ENCODE measurements at places on chromosomes 13 and 19.

GRCh38 chr13:90708128-90708527 is 639.4 kb upstream of the MIR17HG start:
- no peak for DNase-seq

DNA sequence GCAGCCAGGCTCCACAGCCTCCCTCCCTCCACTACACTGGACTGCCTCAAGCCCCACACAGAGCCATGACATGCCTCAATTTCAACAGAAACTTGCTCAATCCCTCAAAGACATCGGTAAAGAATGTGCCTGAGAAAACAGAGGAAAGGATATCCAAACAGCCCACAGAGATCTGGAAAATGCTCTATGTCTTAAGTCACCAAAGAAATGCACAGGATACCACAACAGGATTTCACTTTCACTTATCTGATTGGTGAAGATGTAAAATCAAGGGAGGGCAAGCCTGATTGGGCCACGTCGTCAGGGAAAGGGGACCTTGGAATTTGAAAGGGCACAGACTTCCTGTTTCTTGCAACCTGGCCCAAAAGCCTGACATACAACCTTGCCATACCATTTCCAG is 14.2 kb downstream of the CACNA1A start:
- DNase-seq, result no peak

GRCh38 chr13:83940742-83941141 is 58.5 kb upstream of the SLITRK1 start:
- no peak for DNase-seq

DNA sequence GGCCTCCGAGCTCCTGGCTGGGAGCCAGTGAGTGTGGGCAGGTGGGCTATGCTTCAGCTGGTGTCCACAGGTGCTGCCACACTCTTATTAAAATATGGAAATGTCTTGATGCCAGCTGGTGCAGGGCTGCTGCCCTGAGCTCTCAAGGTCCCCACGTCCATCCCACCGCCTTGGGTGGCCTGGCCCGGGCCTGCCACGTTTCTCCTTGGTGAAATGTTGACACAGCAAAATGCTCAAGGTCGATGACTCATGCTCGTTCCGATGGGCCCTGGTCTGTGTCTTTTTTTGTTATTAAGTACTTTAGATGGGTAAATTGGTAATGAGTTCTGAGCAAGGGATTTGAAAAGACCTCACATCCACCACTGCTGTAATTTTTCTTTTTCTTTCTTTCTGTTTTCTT is 524.7 kb downstream of the MYO16 start:
- no peak for DNase-seq

DNA sequence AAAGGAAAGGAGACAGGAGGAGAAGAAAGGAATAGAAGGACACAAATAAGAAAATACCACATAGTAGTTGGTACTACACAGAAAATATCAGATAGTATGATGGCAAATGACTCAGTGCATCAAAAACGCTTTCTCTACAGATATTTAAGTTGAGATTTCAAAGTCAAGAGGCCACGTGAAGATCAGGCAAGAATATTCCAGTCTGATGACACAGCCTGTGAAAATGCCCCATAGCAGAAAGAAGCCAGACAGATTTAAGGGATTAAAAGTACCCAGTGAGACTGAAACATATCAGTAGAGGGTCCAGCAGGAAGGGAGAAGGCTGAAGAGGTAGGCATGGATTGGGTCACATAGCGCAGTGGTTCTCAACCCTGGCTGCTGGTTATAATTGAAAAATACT is 113.7 kb downstream of the VWA8 start:
- no peak for DNase-seq

- DNase-seq, result peak; percentile 38
Measured at GRCh38 chr19:12000152-12000981, 35.1 kb downstream of the ZNF433 start.

- DNase-seq, result peak; percentile 64
Measured at GRCh38 chr19:35269438-35270117, 816 bp downstream of the USF2 start.

- no peak for DNase-seq
Measured at GRCh38 chr13:60494296-60494695, 97.3 kb downstream of the TDRD3 start.

DNA sequence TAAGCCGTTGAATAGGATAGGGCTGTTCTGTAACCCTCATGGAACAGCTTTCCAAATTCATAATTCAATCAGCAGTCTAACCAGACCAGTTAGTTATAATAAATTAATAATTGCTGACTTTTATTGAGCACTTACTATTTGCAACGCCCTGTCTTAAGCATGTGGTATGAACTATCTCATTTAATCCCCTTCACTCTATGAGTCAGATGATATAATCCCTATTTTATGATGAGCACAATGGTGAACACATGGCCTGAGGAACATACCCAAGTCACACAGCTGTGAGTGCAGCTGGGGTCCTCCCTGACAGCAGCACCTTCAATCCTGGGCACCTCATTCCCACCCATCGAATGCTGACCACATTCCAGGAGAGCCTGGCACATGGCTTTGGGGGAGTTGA is 28.0 kb upstream of the SACS start:
- DNase-seq, result no peak

DNA sequence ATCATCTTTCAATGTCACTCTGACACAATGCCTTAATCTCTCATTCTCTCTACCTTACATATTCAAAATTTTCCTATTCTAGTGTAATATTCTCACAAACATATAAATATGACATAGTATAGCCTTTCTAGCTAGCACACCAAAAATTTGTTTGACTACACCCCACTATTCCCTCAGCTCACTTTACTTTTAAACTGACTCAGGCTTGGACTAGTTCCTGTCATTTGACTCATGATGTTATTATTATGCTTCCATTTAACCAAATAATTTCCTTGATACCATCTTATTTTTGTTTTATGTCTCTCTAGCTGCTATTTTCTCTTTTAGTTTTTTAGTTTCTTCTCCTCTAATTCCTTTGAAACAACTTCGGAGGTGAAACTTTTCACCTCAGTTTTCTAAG is 1745.6 kb upstream of the PCDH20 start:
- DNase-seq, result no peak

GRCh38 chr19:8148410-8149260 is 757 bp downstream of the FBN3 start:
- DNase-seq, result no peak

DNA sequence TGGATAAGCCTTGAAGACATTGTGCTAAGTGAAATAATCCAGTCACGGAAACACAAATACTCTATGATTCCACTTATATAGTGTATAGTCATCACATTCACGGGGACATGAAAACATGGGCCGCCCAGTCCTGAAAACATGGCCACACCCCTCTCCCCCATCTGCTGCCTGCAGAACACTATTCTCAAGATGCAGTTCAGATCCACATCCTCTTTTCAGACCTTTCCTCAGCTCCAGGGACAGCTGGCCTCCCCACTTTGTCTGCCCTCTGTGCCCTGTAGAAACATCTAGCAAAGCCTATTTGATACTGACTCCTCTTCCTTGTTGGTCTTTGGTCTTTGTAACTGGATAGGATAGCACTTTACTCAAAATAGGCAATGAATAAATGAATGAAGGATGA is 8.3 kb downstream of the RFX2 start:
- no peak for DNase-seq

- no peak for DNase-seq
Measured at GRCh38 chr19:48350856-48351255, 12.9 kb downstream of the TMEM143 start.

DNA sequence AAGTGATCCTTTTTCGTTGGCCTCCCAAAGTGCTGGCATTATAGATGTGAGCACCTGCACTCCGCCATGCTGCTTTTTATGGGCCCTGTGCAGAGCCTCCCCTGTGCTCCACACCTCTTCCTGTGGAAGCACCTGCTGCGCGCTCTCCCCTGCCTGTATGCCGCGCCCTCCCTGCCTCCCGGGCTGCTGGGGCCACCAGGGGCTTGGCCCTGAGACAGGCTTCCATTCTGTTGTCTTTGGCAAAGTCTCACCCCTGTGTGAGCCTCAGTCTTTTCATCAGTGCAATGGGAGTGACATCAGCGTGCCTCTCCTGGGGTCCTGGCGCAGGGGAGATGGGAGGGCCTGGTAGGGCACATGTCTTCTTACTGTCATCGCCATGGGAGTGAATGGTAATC is 1.3 kb downstream of the FAM174C start:
- no peak for DNase-seq

GRCh38 chr13:71524613-71525304 is 342.2 kb downstream of the DACH1 start:
- no peak for DNase-seq

- no peak for DNase-seq
Measured at GRCh38 chr13:100835695-100836094, 161.1 kb upstream of the TMTC4 start.

DNA sequence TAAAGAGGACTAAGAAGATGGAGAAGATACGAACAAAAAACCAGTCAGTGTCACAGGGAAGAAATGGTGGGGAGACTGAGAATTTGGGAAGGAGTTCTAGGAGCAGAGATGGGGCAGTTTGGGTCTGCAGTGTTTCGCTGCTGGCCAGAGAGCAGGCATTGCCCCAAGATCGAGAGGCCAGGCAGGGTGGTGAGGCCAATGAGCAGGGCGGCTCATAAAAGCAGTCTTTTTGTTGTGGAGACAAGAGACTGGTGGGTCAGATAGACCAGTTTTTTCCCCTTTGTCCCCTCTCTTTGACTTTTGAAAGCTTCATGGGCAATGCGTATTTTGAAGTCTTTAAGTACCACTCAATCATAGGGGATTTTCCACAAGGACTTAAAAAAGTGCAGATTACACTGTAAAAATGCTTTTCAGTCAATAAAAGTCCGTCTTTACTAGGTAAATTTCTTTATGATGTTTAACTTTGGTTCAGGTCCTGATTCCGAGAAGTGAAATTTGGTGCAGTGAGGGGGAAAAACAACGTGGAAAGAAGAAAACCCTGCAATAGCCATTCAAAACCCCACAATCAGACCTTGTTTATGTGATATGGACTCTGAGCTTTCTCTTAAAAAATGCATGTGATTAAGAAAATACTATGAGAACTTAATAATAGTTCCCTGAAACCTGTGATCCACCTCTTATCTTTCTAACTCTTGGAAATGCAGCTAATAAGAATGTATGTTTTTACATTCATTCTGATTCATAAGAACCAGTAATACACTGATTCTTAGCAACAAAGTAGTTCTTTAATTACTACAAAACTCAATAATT is 338.9 kb downstream of the KLF5 start:
- no peak for DNase-seq

DNA sequence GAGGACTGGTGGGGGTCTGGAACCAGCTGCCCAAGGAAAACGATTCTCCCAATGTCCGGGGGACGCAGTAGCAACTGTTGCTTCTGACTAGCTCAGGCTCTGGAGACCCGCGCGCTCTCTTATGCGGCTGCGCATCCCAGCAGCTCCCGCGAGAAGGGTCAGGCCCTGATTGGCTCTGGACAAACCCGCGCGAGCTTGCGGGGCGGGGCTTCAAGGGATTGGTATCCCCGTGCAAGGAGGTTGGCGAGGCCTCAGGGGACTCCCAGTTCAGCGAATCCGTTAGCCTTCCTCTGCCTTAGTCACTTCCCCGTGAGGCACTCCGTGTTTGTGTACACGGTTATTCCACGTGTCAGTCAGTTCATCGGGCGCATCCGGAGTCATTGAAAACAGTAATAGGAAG is 20.2 kb downstream of the SIGLECL1 start:
- DNase-seq, result no peak

DNA sequence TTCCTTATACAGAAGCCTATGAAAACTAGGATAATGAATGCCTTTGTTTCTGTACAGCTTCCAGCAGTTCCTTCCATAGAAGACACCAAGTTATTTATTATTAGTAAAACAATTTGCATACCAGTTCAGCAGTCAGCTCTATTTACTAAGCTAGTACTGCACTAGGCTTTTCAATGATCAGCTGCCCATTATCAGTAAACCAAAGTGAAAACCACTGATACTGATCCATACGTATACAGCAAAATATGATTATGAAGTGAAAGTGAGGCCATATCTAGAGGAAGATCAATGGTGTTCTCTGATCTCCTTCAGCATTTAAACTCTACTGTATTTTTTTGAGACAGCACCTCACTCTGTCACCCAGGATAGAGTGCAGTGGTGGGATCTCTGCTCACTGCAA is 3.2 kb downstream of the TPT1 start:
- no peak for DNase-seq

- DNase-seq, result no peak
Measured at GRCh38 chr19:43735957-43736356, 18.8 kb downstream of the SMG9 start.

- no peak for DNase-seq
Measured at GRCh38 chr19:604355-604754, 14.7 kb downstream of the HCN2 start.

GRCh38 chr19:33437821-33438671 is 64.5 kb downstream of the CEBPG start:
- no peak for DNase-seq

DNA sequence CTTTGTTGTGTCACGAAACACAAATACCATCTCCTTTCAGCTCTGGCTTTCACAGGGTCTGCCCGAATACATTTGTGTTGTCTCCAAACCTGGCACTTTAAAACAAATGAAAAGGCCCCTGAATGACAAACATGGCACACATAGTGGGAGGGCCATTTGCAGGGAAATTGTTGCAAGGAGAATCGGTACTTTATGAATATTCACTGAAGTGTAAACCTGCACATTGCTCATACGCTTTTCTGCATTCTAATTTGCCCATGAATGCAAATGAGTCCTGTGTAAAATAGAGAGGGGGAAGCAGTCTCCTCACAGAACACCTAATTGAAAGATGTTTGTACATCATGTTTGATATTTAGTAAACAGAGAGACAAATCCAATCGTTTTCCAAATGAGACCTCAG is 82.7 kb upstream of the PCDH8 start:
- no peak for DNase-seq

DNA sequence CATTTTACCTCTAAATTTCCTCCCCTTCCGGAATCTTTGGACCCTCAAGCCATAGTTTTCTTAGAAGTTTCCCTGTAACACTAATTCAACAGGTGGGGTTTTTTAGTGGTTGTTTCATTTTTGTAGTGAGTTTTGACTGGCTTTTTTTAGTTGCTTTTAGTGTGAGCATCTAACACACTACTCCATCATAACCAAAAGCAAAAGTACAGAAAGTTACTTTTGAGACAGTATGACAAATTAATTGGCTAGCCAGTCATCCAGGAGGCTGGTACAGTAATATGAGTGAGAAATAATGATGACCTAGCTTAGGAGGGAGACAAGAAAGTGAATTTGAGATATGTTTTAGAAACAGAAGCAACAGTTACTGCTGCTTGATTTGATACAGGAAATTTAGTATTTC is 71.5 kb downstream of the DNAJC15 start:
- DNase-seq, result no peak

- no peak for DNase-seq
Measured at GRCh38 chr13:51715613-51716012, 88.3 kb downstream of the DHRS12 start.

- DNase-seq, result no peak
Measured at GRCh38 chr13:49063011-49063410, 87.3 kb downstream of the FNDC3A start.

DNA sequence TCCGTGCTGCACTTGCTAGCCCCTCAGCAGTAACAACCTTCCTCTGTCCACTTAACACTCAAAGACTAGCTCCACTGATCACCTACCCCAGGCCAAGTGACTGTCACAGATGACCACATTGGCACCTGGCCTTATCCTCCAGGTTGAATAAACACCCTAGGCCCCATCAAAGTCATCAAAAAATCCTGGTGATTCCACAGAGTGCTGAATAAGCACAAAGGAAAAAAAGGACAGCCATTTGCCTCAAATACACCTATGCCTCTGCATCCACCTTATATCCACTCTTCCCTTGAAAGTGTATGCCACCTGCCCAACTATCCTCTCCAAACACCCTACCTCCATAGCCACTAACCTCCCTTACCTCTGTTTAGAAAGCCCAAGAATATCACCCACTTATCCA is 2.7 kb downstream of the ZNF154 start:
- DNase-seq, result no peak

- DNase-seq, result no peak
Measured at GRCh38 chr19:51018745-51019543, 565 bp downstream of the KLK10 start.
